ENCODE measurements at places on chromosomes 11 and 22. TPM values are rescaled to one million over a fixed set of nuclear protein-coding genes. Genes with fewer than 3 reads are reported as not detected.

The OR10A4 gene
- not detected for total RNA-seq

The ABCC8 gene
- total RNA-seq = 0.47 TPM

The EFEMP2 gene
- 35.8 TPM for total RNA-seq

- no peak for DNase-seq
Observed at GRCh38 chr22:37119872-37120271, 10.4 kb upstream of the TMPRSS6 start.

The CRYBB2 gene
- 0.86 TPM for total RNA-seq

- no peak for DNase-seq
Observed at GRCh38 chr11:76627606-76628005, 42.9 kb downstream of the LRRC32 start.

- DNase-seq = no peak
Observed at GRCh38 chr11:91041626-91042025, 818.8 kb upstream of the CHORDC1 start.

DNA sequence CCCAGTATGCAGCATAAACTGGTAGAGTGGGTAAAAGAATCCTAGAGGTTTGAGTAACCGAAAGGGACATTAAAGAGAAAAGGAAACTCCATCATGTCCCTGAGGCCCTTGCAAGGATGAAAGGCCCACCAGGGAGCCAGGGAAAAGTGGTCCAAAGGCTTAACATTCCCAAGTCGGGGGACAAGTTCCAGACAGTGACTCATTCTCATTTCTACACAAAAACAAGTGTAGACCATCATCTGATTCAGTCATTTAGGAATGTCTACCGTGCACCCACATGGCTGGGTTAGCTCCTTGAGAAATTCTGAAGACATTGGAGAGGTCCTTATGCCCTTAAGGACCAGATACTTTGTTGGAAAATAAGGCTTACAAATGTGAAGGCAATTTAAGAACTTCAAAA is 4.8 kb upstream of the NOX4 start:
- DNase-seq = no peak

DNA sequence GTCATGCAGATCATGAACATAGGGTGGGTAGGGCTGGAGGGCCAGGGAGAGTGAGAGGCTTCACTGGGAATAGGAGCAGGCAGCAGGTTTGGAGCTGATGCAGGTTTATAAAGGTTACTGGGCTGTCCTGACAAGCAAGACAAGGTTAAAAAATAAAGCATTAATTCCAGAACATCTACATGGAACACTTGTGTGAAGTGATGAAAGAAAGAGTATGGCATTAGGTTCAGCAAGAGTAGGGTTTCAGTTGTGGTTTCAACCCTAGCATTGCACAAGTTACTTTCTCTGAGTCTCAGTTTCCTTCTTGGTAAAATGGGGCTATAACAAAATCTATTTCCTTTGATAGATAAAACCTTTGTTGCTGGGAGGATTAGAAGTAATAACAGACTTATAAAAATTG is 114.6 kb upstream of the SESN3 start:
- no peak for DNase-seq

GRCh38 chr22:40499209-40499623 is 128.8 kb downstream of the SGSM3 start:
- DNase-seq = no peak

GRCh38 chr11:123196060-123196714 is 1.1 kb upstream of the CLMP start:
- no peak for DNase-seq

The DTX4 gene
- total RNA-seq = 0.55 TPM

DNA sequence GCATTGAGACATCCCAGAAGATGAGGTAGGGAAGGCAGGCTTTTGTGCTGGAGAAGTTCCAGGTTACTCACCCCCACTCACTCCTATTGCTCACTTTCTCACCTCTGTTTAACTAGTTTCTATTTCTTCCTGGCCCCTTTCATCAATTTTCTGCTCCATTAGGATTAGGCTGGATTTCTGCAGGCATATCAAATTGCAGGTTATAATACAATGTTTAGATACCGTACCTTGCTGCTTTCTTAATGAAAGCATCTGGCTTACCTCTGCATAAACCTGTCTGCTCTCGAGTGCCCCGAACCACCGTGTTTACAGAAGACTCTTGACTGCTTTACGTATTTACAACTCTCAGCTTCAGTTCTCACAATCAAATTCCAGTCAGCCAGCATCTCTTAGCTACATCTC is 173.7 kb downstream of the ADAMTS15 start:
- no peak for DNase-seq

DNA sequence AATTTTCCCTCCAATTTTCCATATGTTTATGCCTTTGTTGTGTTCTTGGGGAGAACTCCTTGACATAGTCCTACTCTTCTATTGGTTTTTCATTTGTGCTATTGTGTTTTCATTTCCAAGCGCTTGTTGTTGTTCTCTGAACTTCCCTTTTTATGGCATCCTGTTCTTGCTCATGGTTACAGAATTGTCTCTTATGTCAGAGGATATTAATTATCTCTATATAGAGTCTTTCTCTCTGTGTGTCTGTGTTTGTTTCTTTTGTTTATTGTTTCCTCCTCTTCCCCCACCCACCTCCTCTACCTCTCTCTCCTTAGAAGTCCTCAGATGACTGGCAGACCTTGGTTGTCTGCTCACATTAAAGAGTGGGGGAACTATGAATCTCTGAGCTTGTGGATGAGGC is 69.9 kb downstream of the HORMAD2 start:
- no peak for DNase-seq

The SLC17A6 gene
- total RNA-seq = 0.37 TPM

The CD3E gene
- not detected for total RNA-seq

The FJX1 gene
- total RNA-seq = 36.5 TPM

The ARHGAP8 gene
- 15.7 TPM for total RNA-seq

DNA sequence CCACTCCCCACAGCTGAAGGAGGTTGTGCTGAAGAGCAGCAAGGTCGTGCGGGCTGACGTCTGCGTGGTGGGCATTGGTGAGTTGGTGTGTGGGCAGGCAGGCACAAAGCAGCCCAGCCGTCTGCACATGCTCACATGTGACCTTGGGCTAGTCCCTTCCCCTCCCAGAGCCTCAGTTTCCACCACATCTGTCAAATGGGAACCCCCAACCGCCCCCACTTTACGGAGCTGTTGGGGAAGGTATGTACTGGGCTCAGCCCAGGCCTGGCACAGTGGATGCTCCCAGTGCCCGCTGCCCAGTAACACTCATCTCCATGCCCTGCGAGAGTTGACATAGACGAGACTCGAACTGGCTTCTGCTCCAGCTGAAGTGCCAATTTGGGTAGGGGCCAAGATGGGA is 5.1 kb upstream of the LZTR1 start:
- no peak for DNase-seq

- no peak for DNase-seq
Observed at GRCh38 chr22:45686004-45686403, 14.4 kb downstream of the ATXN10 start.

DNA sequence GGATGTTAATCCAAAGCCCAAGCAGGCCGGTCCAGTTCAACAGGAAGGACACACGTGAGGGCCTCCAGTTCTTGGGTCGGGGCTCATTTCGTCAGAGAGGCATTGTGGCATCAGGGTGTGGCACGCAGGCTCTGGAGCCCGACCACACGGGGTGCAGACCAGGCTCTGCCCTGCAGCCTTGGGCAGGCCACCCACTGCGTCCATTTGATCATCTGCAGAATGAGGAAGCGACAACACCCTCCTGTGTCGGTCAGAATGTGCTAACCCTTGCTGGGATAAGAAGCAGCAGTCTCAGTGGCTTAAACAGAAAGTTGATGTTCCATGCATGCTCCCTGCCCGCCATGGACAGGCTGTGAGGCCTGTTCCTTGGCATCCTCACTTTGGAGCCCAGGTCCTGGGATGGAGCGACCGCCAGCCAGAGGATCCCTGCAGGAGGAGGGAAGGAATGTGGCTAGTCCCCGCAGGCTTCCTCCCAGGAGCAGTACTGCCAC is 10.8 kb downstream of the RIBC2 start:
- no peak for DNase-seq

The OR5B21 gene
- total RNA-seq = not detected

DNA sequence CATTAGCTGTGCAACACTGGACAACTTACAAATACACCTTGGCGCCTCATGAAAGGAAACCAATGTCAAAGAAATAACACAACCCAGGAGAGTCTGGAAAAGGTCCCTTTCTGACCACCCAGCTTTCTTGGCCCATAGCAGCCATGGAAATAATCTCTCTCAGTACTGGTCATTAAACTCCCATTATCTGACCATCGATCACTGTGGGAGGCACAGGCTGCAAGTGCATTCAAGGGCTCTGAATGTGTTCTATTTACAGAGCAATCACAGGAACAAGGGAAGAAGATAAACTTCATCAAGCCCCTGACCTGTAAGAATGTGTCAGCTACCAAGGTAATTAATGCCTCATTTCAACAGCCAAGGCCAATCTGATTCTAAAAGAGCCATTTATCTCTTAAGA is 40.1 kb downstream of the CTSC start:
- no peak for DNase-seq

DNA sequence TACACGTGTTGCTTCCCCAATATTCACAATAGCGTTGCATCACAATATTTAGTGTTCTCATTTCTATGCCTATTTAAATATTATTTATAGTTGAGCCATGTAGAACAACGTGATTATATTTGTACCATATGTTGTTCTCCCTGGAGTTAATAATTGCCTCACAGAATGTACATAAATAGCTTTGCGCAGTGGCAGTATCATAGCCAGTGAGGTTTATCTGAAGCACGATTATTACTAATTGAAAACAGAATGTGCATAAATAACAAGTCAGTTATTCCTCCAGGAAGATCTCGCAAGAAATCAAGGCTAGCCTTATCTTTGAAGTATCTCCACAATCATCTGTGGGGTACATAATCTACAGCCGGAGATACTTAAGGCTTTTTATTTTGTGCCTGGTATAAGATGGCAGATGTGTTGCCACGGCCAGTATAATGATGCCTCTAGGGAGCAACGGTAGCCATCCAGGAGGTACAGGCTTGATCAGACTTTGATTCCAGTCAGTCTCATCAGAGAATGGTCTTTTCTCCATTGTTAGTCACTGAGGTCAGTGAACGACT is 197.5 kb downstream of the MSANTD4 start:
- DNase-seq = no peak

- DNase-seq = no peak
Observed at GRCh38 chr22:26442086-26442756, 13.2 kb downstream of the ASPHD2 start.

DNA sequence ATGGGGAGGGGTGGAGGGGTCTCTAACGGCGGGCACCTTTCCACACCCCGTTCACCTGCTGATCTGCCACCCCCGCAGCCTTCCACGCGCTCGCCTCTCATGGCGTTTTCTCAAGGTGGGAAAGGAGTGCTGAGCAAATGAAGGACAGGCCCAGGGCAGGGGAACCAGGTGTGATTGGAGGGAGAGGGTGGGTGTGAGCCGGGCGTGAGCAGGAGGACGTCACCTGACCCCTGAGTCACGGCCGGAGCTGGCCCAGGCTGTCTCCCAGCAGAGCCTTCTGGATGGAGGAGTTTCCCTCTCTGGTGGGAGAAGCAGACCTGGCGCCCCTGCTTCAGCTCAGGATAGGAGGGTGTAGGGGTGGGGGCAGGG is 14.0 kb upstream of the ARHGAP8 start:
- DNase-seq = no peak

- no peak for DNase-seq
Observed at GRCh38 chr11:86720546-86720945, 48.1 kb upstream of the ME3 start.

GRCh38 chr11:18792827-18793226 is 1.2 kb upstream of the PTPN5 start:
- no peak for DNase-seq

DNA sequence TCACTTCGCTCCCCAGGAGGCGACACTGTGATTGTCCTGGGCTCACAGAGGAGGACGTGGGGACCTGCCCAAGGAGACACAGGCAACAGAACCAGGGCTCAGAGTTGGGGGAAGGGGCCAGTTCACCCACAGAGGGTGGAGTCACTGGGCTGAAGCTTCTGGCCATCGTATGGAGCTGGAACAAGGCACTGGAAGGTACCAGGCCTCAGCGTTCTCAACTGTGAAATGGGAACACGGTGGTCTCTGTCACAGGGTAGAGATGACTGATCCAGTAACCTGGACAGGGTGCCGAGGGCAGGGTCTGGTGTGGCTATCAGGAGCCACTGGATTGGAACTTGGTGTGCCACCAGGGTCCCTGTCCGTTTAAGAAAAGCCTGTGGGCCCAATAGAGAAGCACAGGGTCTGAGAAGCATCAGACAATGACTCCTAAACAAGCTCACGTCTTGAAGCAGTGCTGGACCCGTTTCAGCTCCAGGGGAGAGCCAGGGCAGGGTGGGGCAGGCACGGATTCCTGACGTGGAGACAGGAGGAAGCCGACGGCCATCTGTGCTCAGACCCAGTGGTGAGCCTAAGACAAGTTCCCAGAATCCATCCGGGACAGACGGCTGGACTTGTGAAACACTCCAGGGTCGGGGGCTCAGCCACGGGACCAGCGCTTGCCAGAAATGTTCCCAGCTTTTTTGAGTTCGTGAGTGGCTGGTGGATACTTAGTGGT is 25.0 kb upstream of the KCNQ1OT1 start:
- DNase-seq = no peak

The IRAG1 gene
- 4.1 TPM for total RNA-seq

The C11orf91 gene
- total RNA-seq = not detected

The RPS3 gene
- 2,959 TPM for total RNA-seq
